Stimulated activated CD4-positive, alpha-beta T cell treated with anti-CD3 and anti-CD28 coated beads, Interleukin-4, amount 100 ng/mL, for 24 hours (primary cell): ENCODE measurements at places on chromosomes 2 and 18.

GRCh38 chr2:217489145-217489960 is 513.4 kb downstream of the TNS1 start:
- no peak for DNase-seq

GRCh38 chr18:7872569-7872968 is 305.5 kb downstream of the PTPRM start:
- DNase-seq: no peak

DNA sequence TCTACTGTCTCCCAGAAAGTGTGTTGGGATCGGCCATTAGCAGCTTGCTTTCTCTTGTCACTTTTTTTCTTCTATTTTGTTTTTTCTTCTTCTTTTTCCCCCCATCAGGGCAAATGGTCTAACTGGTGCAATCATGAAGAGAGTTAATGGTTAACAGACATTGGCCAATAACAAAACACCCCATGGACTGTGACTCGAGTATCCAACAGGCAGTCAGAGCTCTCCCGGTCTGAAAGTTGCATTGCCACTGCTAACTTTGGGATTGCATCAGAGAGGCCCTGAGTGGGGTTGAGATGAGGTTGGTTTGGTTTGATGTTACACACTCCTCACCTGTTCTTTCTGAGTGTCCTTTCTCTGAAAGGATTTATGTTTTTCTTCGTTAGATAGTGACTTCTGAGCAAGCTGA is 12.9 kb upstream of the SNORC start:
- DNase-seq: no peak

DNA sequence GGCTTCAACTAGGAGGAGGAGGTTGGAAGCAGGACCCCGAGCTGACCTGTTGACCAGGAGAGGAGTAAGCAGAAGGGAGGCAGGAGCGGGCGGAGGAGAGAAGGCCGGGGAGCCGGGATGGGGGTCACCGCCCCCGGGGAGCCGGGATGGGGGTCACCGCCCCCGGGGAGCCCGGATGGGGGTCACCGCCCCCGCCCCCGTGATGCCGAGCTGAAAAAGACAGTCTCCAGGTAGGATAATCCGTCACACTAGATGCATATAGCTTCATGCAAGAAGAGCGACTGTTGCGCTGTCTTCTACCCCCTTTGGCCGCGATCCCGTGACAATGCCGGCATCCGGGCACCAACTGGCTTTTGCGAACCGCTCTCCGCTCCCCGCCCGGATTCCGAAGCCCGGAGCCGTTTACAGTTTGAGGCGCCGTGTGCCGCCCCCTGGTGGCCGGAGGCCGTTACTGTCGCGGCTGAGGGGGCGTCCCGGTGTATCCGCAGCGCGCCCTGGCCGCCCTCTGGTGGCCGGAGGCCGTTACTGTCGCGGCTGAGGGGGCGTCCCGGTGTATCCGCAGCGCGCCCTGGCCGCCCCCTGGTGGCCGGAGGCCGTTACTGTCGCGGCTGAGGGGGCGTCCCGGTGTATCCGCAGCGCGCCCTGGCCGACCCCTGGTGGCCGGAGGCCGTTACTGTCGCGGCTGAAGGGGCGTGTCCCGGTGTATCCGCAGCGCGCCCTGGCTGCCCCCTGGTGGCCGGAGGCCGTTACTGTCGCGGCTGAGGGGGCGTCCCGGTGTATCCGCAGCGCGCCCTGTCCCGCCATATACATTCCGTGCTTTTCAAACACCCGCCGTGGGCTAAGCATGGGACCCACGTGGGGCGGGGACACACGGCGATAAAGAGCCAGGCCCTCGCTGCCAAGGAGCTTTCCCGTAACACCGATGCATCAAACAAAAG is 89.6 kb downstream of the ACTR3 start:
- DNase-seq: peak; percentile 50

- no peak for DNase-seq
These were observed 73.0 kb downstream of the MTCL1 start for GRCh38 chr18:8778386-8778785.

GRCh38 chr2:240245706-240246105 is 105.2 kb upstream of the OTOS start:
- DNase-seq: no peak

DNA sequence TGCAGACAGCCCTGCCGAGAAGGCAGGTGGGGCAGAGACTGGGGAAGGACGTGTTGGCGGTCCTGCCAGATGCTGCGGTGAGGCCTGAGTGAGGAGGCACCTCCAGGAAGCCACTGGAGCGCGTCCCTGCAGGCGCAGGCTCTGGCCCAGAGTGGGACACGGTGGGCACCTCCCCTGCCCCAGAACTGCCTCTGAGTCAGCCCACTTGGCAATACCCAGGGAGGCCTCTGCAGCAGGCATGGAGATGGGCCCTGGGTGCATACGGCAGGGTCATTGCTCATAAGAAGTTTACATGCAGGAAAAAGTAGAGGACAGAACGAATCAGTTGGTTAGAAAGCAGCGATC is 195.9 kb downstream of the TFCP2L1 start:
- DNase-seq: no peak

GRCh38 chr2:128282246-128282975 is 36.3 kb downstream of the HS6ST1 start:
- DNase-seq: no peak

DNA sequence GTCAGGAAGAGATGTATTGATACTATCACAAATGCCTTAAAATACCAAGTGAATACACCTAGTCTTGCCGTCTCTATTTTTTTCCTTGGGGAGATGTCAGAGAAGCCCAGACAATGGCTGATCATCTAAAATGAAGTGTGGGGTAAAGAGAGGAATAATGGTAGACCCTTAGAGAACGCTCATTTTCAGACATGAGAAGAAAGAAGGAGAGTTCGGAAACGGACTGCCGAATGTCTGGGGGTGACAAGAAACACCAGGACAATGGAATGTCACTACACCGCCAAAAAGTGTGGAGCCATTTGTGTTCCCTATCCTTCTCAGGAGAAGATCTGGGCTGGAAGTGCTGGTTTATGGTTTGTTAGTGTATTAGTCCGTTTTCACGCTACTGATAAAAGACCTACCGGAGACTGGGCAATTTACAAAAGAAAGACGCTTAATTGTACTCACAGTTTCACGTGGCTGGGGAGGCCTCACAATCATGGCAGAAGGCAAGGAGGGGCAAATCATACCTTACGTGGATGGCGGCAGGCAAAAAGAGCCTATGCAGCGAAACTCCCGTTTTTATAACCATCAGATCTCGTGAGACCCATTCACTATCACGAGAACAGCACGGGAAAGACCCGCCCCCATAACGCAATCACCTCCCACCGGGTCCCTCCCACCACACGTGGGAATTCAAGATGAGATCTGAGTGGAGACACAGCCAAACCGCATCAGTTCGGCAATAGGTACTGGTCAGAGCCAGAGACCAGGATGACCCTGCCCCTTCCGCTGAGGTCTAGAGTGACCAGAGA is 743.7 kb downstream of the GALR1 start:
- DNase-seq: no peak

- no peak for DNase-seq
These were observed 70.6 kb downstream of the CCDC178 start for GRCh38 chr18:33369711-33370449.

DNA sequence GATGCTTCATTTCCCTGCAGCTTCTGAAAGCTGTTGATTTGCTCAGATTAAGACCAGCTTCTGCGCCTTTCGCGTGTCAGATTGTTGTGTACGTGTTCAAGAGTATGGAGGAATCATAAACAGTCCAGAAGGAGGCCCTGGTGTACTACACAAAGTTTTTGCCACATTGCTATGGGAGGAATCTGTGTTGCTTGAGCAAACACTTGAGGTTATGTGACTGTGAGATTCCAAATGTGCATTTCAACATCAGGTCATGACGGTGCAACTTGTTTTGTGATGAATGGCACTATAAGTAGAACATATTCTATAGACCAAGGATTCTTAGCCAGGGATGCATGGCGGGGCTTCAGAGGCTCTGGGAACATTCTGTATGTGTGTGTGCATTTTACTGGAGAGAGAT is 35.0 kb downstream of the SRSF7 start:
- no peak for DNase-seq
